Heart left ventricle (tissue), 16 donors: ENCODE measurements at places on chromosomes 11 and 22. TPM values are rescaled to one million over a fixed set of nuclear protein-coding genes. Genes with fewer than 3 reads are reported as not detected.
A peak's percentile ranks its signal among the peaks of the same experiment; 100 is the strongest.

The PACS1 gene
- 99.6 TPM for total RNA-seq

The C11orf65 gene
- not detected for total RNA-seq

The RANBP1 gene
- total RNA-seq: 41.5 TPM

GRCh38 chr22:48228468-48228867, 1466.0 kb downstream of the TBC1D22A start:
- DNase-seq: no peak
- no peak overlapping the region for H3K27ac ChIP-seq
- no peaks in the 10 kb centered on the region for H3K36me3 ChIP-seq
- no peaks in the 10 kb centered on the region for H3K4me1 ChIP-seq
- H3K27me3 ChIP-seq: no peaks in the 10 kb centered on the region

- no peak overlapping the region for H3K4me3 ChIP-seq
- H3K27me3 ChIP-seq: no peaks in the 10 kb centered on the region
- DNase-seq: peak; percentile 79
- peaks cover 24% of the 10 kb centered on the region for H3K4me1 ChIP-seq
- peak overlapping the region; percentile 69 for H3K27ac ChIP-seq
Observed at GRCh38 chr11:121741761-121742361, 289.1 kb upstream of the SORL1-AS1 start.
